ENCODE measurements at places on chromosomes 1 and 21.

DNA sequence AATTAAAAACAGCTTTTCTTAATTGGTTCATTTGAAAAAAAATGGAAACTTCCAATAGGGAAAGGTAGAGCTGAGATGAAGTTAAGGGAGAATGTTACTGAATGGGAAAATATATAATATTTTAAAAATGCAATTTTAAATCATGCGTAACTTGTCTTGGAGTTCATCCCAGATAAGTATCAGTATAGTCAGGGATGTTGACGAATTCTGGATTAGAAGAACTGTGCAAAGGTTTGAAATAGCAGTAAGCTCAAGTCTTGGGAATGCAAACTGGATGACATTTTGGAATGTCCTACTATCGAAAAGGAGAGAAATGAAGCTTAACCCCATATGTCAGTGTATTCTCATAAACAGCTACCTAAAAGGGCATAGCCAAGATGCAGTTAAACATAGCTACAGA, 4.0 kb upstream of the ST6GALNAC3 start:
- no peak for DNase-seq

DNA sequence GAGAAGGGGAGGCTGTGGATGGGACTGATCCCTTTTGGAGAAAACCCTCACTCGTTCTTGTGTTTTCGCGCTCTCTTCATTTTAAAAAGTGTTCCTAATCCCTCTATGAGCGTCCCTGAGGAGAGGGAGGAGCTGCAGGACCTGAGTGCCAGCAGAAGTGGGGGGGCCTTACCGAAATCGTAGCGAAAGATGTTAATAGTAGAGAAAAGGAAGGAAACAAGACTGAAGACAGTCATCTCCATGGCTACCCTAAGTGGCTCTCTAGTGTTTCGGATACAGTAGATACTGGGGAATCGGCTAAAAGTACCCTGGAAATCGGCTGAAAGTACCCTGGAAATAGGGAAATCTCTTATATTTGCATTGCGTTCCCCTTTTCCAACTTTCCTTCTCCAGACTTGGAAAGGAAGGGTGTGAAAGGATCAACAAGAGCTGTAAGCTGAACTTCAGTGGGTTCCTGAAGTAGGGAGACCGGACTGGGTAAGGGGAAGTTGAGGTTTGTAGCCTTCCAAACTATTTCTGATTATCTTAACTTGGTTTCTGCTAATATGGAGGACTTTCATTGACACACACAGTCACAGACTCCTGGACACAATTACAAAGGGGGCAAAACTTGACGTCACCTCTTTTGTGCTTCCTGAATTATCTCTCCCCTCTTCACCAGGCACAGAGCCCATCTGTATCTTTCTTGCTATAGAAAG, 486 bp upstream of the DSTYK start:
- DNase-seq: no peak

GRCh38 chr1:36258960-36259344, 34.7 kb downstream of the THRAP3 start:
- no peak for DNase-seq

DNA sequence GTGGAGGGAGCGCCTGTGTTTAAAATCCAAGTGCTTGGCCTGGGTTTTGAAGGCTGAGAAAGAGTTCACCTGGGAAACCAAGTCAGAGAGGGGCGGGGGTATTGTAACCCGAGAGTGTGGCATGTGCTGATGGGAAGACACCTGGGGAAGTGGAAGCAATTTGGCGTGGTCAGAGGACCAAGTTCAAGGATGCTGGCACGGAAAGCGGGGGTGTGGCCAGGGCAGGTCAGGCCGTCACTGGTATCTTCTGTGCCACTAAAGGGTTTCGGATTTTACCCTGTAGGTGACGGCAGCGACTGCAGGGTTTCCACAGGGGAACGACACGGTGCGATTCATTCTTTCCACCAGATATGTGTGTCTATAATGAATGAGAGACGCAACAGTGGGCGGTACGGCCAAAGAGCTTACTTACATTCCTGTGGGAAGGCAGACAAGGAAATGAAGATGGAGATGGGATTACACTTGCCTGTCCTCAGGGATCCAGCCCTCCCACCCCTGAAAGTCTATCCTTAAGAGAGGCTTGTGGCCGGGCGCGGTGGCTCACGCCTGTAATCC, 31.3 kb downstream of the CA6 start:
- no peak for DNase-seq

DNA sequence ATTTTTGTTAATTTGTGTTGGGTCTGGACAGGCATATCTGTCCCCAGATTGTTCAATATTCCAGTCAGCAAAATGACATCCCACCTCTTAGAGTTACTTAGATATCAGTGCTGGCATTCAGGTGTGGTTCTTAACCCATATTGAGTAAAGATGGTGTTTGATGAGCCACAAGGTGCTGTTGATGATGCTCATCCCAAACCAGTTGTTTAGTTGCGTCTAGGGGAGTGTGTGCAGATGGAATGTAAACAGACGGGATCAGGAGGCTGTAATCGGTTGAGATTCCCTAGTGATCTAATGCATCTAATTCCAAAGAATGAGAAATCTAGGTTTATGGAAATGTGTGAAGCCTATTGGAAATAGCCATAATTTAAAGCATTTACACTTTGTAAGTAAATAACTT, 1.1 kb downstream of the HOOK1 start:
- DNase-seq: no peak

GRCh38 chr1:151839457-151840403, at the start of gene C2CD4D:
Gene C2CD4D (minus strand): TSS chr1:151839820. CDS start chr1:151838989, 831 bp downstream.
- DNase-seq: no peak

GRCh38 chr1:9018333-9018732, 7.9 kb downstream of the SLC2A7 start:
- no peak for DNase-seq

GRCh38 chr1:92480813-92481598, 5.7 kb downstream of the GFI1 start:
- no peak for DNase-seq

DNA sequence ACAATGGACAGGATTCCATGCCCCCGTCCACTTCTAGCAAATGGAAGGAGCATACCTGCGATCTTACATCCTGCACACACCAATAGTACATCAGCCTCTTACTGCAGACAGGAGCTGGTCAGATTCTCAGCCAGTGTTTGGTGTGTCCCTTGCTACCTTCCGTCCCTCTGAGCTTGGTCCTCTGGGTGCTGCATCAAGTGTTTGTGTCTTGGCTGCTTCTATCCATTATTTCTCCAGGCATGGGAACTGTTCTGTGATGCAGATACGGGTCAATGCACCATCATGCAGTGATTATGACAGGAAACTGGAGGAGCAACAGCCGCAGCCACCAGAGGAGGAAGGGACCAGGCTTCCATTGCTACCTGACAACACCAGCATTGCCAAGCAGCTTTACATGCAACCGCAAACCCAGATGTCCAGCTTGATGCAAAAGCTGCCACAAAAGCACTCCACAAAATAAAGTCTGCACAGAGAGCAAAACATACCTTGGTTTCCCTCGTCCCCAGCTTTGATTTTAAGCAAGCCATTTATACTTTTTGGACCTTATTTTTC, 21.9 kb upstream of the OVAAL start:
- no peak for DNase-seq

DNA sequence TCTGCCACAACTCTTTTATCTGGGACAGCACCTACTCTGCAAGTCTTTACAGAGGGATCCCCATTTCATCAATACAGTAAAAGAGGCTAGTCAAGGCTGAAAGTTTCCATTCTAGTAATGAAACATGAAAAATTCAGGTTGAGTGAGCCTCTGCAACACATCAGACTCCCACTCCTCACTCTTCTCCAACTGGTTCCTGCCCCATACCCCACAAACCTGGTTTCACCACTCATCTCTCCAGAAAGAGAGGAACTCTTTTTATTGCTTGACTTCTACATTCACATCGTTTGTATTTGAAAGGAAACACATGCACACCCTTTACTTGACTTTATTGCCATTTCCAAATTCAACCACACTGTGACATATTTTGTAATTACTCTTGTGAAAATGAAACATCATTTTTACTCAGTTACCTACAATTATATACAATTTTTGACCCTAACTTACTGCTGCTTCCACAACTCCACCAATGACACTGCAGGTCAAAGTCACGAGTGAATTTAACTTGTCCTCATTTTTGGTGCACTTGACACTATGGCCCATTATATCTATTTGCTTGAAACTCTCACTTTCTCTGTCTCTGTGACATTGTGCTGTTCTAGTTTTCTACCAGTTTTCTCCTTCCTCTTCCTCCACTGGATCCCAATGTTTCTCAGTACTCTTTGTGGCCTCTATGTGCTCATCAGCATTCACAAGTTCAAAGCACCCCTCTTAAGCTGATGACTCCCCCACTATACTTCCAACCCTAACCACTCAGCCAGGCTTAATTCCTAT, 8.0 kb downstream of the STX6 start:
- DNase-seq: no peak

DNA sequence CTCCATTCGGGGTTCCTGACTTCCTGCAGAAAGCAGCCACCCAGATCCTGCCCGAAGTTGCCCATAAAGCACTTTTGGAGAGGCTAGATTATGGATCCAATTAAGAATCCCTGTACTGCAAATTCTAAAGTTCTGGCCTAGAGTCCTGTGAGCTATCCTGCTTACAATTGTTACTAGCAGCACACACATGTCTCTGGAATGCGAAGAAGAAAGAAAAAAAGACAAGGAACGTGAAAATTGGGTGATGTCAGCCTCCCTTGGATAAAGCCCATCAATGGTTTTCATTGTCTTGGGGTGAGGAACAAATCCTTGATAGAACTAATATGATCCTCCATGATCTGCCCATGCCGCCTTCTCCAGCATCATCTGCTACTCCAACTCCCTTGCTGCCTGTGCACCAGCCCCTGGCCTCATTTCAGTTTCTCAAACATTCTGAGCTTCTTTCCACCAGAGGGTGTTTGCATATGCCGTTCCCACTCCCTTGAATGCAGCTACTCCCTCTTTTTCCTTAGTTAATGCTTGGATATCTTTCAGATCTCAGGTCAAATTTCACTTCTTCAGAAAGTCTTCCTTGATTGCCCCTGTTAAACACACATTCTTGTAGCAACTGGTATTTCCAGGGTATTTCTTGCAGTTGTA, 94.0 kb downstream of the ST6GALNAC5 start:
- no peak for DNase-seq

GRCh38 chr1:11728126-11728806, 7.7 kb upstream of the AGTRAP start:
- no peak for DNase-seq

- no peak for DNase-seq
Observed at GRCh38 chr1:119139857-119140176, 636 bp downstream of the WARS2 start.

- DNase-seq: no peak
Observed at GRCh38 chr1:177794376-177794991, 175.4 kb downstream of the SEC16B start.

DNA sequence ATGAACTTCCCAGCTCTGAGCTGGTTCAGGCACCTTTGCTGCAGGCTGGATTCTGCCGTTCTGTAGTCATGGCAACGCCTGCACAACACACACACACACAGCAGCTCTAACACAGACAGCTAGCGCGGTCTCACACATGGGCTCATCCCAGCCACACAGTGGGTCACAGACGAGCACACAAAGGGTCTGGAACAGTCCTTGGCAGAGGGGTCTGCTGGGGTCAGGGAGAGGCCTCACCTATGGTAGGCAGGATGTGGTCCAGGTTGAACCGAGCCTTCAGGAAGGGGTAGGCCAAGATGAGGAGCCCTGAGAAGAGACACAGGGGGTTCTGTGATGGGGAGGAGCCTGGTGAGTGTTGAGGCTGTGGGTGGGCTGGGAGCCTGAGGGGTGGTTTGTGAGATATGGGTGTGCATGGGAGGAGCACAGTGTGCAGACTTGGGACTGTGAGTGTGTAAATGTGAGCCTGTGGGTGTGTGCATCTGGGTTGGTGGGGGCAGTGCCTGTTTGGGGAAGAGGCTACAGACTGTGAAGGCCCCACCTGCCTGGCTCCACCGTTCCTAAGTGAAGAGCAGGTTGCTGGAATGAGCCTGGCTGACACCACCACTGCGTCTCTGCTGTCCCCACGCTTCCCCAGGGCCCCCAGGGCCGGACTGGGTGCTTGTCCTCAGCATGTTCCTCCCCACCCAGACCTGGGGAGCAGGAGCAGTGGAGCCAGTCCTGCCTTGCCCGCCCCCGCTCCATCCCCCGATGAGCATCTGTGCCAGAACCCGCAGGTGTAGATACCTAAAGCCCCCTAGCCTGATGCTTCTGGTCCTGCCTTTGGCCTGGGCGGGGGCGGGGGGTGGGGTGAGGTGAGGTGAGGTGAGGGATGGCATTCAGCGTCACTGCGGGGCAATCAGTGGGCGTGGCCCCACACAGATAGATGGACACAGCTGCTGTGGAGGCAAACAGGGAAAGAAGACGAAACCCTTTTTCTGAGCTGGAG, 1.5 kb downstream of the KNCN start:
- no peak for DNase-seq

GRCh38 chr1:116408803-116409720, 36.0 kb downstream of the ATP1A1 start:
- no peak for DNase-seq

DNA sequence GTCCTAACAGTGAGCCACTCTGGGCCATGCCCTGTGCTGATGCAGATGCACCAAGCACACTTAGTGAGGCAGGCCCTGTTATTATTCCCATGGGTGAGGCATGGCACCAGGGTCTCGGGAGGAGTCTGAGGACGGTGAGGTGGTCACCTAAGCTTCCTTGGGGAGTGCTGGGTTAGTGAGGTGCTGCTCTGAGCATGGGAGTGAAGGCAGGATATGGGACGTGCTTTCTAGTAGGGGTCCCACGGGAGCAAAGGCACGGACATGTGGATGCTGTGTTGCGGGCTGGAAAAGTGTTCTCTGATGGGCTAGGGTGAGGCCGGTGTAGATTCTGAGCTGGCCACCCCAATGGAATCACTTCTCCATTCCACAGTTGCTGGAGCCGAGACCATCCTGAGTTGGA, 77.5 kb upstream of the CSF3R start:
- no peak for DNase-seq
